ENCODE measurements at places on chromosomes 11 and 22.

GRCh38 chr11:93411705-93412104 lies 81.2 kb downstream of the DEUP1 start:
- no peaks in the 10 kb centered on the region for H3K27me3 ChIP-seq
- no peaks in the 10 kb centered on the region for H3K36me3 ChIP-seq
- no peak overlapping the region for H3K4me3 ChIP-seq
- no peak for DNase-seq
- H3K27ac ChIP-seq, result no peak overlapping the region
- no peaks in the 10 kb centered on the region for H3K4me1 ChIP-seq

- H3K4me1 ChIP-seq, result no peaks in the 10 kb centered on the region
- no peaks in the 10 kb centered on the region for H3K27me3 ChIP-seq
- no peaks in the 10 kb centered on the region for H3K36me3 ChIP-seq
Observed at GRCh38 chr22:25039754-25040153, 87.2 kb downstream of the KIAA1671 start.

DNA sequence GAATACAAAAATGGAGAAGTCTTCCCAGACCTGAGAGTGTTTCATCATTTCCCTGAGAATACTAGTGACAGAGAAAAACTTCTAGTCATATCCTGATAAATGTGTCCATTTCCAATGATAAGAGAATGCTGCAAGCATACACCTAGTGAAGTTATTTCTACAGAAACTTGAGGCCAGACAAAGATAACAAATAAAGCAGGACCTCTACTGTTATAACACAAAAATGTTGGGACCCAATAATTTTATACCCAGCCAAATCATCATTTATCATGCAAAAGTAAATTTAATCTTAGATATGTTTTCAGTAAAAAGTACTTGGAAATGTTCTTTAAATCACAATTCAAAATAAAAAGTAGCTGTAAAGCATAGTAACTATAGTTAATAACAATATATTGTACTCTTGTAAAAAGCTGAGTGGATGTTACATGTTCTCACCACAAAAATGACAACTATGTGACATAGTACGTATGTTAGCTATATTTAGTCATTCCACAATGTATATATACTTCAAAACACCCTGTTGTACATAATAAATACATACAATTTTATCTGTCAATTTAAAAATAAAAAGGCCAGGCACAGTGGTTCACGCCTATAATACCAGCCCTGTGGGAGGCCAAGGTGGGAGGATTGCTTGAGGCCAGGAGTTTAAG lies 12.6 kb downstream of the RRAS2 start:
- no peaks in the 10 kb centered on the region for H3K27me3 ChIP-seq
- peaks cover 10% of the 10 kb centered on the region for H3K4me1 ChIP-seq
- no peak for DNase-seq
- H3K36me3 ChIP-seq, result no peaks in the 10 kb centered on the region
- no peak overlapping the region for H3K27ac ChIP-seq
- no peak overlapping the region for H3K4me3 ChIP-seq

DNA sequence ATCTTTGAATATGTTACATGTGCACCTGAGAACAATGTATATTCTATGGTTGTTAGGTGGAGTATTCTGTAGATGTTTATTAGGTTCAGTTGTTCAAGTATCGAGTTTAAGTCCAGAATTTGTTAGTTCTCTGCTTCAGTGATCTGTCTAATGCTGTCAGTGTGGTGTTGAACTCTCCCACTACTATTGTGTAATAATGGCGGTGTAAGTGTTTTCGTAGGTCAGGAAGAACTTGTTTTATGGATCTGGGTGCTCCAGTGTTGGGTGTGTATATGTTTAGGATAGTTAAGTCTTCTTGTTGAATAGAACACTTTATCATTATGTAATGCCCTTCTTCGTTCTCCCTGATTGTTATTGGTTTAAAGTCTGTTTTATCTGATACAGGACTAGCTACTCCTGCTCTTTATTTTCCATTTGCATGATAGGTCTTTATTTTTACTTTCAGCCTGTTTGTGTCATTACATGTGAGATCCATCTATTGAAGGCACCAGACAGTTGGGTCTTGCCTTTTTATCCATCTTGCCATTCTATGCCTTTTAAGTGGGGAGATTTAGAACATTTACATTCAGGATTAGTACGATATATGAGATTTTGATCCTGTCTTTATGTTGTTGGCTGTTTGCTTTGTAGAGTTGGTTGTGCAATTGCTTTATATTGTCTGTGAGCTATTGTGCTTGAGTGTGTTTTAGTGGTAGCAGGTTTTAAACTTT lies 121.6 kb downstream of the DDX10 start:
- no peaks in the 10 kb centered on the region for H3K27me3 ChIP-seq
- no peaks in the 10 kb centered on the region for H3K36me3 ChIP-seq
- H3K4me1 ChIP-seq, result no peaks in the 10 kb centered on the region
- DNase-seq, result no peak

DNA sequence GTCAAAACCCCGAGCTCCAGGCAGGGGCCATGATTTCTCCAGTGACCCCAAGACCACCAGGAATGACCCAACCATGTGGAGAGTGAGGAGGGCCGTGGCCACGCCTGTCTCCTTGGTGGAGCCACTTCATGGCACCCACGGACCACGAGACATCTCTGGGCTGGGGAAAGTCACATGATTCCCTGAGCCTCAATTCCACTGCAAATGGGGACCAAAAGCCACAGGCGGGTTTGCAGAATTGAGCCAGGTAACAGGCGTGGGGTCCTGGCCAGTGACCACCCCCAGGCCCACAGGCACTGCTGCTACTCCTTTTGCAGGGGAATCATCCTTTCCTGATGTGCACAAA lies 178.9 kb downstream of the CTTN start:
- H3K27ac ChIP-seq, result no peak overlapping the region
- H3K4me1 ChIP-seq, result no peaks in the 10 kb centered on the region
- no peaks in the 10 kb centered on the region for H3K36me3 ChIP-seq
- no peak overlapping the region for H3K4me3 ChIP-seq
- DNase-seq, result no peak

DNA sequence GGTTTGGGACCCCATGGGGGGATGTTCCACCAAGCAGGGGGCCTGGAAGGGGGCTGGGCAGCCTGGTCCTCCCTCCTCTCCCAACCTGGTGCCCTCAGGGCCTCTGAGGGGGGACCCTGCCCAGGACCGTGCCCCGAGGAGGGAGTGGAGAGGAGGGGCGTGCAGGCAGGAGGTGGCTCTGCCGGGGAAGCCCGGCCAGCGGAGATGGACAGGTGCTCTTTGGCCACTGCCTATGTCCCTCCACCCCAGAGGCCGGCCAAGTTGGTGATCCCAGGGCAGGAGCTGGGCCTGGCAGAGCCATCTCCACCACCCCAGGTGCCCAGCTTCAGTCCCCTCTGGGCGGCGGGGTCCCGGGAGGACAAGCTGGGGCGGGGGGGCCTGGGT lies 2.4 kb downstream of the MUC2 start:
- H3K4me1 ChIP-seq, result no peaks in the 10 kb centered on the region
- H3K36me3 ChIP-seq, result no peaks in the 10 kb centered on the region
- H3K4me3 ChIP-seq, result no peak overlapping the region
- H3K27me3 ChIP-seq, result no peaks in the 10 kb centered on the region
- DNase-seq, result no peak

GRCh38 chr11:9232482-9232881 lies 32.7 kb downstream of the DENND5A start:
- H3K27me3 ChIP-seq, result no peaks in the 10 kb centered on the region
- H3K4me3 ChIP-seq, result no peak overlapping the region
- no peak for DNase-seq
- H3K4me1 ChIP-seq, result peaks cover 20% of the 10 kb centered on the region

GRCh38 chr22:24516301-24516737 lies 21.2 kb downstream of the UPB1 start:
- H3K4me3 ChIP-seq, result no peak overlapping the region
- DNase-seq, result no peak
- H3K27me3 ChIP-seq, result no peaks in the 10 kb centered on the region

GRCh38 chr11:78715639-78716311 lies 141.1 kb upstream of the NARS2 start:
- H3K27ac ChIP-seq, result no peak overlapping the region
- H3K4me1 ChIP-seq, result no peaks in the 10 kb centered on the region
- no peaks in the 10 kb centered on the region for H3K36me3 ChIP-seq
- no peak for DNase-seq

DNA sequence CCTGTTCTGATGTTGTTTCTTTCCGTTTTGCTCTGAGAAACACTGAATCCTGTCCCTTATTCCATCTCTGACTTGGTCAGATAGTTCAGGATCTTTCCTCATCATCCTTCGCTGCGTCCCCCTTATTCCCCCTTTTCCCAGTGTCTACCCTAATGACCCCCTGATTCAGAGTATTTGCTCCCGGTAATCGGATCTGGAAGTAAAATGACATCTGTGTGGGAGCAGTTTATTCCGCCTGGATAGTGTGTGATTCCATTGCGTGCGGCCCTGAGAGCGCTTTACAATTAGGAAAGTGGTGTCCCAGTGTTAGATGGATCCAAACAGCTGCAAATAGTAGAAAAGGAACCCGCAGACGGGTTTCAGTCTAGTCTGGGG lies 606 bp downstream of the DRG1 start:
- H3K27ac ChIP-seq, result peak overlapping the region; percentile 80
- H3K4me3 ChIP-seq, result peak overlapping the region; percentile 74

DNA sequence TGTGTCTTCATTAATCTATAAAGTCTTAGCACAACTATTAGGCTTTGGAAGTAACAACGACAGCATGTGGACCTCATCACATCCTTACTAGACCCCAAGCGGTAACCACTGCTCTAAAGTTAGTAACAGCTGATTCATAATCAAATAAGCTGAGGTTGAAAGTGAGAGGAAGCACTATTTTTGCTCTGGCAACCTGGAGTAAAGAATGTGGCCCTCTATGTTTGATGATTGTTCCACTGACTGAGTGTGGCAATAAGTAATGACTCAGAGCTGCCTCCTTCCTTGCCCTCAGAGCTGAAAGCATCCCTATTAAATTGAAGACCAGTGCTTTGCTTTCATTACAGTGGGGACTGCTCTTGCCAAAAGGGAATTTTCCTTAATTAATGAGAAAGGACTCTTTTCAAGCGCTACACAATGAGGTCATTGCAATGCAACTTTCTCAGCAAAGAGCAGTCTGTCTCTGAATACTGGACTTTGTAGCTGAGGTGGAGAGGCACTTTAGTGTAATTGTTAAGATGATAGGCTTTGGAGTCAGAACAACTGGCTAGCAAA lies 906.1 kb upstream of the RAG2 start:
- no peaks in the 10 kb centered on the region for H3K27me3 ChIP-seq
- DNase-seq, result no peak
- H3K4me3 ChIP-seq, result no peak overlapping the region
- H3K4me1 ChIP-seq, result no peaks in the 10 kb centered on the region

DNA sequence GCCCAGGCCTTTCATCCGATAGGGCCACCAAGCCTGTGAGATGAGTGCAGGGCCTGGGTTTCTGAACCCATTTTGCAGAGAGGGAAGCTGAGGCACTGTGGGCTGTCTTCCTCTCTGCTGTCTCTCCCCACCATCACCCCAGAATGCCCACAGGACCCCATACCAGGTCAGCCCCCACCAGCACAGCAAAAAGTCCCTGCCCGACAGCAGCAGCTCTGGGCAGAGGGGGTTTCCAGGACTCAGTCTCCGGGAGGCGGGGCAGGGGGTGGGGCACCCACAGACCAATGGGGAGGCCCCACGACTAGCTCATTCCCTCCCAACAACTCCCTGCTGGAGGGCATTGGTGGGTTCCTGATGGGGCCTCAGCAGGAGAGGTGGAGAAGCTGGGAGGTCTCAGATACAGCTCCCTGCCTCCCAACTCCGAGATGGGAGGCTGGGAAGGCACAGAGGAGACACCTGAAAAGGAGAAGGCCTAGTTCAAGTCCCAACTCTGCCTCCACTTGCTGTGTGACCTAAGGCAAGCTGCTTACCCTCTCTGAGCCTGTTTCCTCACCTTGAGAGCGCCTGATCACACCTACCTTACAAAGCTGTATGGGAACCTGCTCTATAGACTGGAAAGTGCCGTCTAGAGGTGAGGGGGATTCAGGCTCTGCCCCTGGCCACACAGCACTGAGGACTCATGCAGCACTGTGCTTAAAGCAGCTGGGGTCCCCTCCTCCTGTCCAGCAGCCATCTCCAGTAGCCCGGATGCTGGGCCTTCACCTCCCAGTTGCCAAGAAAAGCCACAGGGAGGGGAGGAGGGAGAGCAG lies 3.5 kb downstream of the CBX7 start:
- no peaks in the 10 kb centered on the region for H3K27me3 ChIP-seq
- no peaks in the 10 kb centered on the region for H3K36me3 ChIP-seq

GRCh38 chr11:66840317-66841091 lies 2.7 kb upstream of the RCE1 start:
- no peak overlapping the region for H3K4me3 ChIP-seq
- peaks cover 44% of the 10 kb centered on the region for H3K4me1 ChIP-seq

- H3K36me3 ChIP-seq, result no peaks in the 10 kb centered on the region
- H3K27me3 ChIP-seq, result no peaks in the 10 kb centered on the region
- H3K4me1 ChIP-seq, result no peaks in the 10 kb centered on the region
- no peak overlapping the region for H3K4me3 ChIP-seq
Observed at GRCh38 chr22:44578110-44578457, 80.1 kb upstream of the RTL6 start.

- H3K4me3 ChIP-seq, result no peak overlapping the region
- H3K27me3 ChIP-seq, result no peaks in the 10 kb centered on the region
- no peak overlapping the region for H3K27ac ChIP-seq
Observed at GRCh38 chr11:9144828-9145227, 53.4 kb upstream of the SCUBE2 start.

GRCh38 chr11:12141283-12141682 lies 30.9 kb downstream of the MICAL2 start:
- H3K27me3 ChIP-seq, result no peaks in the 10 kb centered on the region
- H3K36me3 ChIP-seq, result no peaks in the 10 kb centered on the region
- peaks cover 42% of the 10 kb centered on the region for H3K4me1 ChIP-seq
- H3K27ac ChIP-seq, result no peak overlapping the region
- DNase-seq, result no peak

GRCh38 chr11:64742087-64742888 lies 1.7 kb downstream of the RASGRP2 start:
- DNase-seq, result no peak
- no peaks in the 10 kb centered on the region for H3K27me3 ChIP-seq
- peaks cover 14% of the 10 kb centered on the region for H3K36me3 ChIP-seq
- peak overlapping the region; percentile 77 for H3K27ac ChIP-seq
- H3K4me1 ChIP-seq, result peaks cover 31% of the 10 kb centered on the region

DNA sequence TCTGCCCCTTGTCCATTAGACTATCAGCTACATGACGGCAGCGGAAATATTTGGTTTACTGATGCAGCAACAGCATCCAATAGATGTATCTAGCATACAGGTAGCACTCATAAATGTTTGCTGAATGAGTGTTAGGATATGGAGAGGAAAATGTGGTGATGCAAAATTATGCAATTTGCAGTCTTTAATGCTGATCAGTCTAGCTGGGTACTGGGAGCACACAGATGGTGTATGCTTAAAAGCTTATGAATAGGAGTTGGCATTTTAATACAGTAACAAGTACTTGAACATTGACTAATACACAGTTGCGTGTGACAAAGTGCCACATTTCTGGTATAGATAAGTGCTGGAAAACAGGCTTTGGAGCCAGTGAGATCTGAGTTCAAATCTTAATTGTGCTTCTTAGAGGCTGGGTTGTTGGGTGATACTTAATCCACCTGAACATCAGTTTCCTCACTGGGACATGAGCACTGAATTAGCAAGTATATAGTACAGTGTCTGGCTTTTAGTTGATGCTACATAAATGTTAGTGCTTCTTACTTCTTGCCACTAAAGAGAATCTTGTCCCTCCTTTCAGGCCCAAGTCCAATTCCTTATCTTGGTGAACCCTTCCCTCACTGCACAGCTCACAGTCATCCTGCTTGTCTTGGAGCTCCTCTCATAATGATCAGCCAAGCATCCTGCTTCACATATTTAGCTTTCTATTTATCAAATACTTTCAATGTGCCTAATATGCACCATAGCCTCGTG lies 99.6 kb downstream of the TIMP3 start:
- DNase-seq, result no peak
- no peak overlapping the region for H3K27ac ChIP-seq
- H3K4me3 ChIP-seq, result no peak overlapping the region
- no peaks in the 10 kb centered on the region for H3K4me1 ChIP-seq
- H3K27me3 ChIP-seq, result no peaks in the 10 kb centered on the region

Data from CD8-positive, alpha-beta memory T cell (primary cell).